H9 (cell line): ENCODE measurements at places on chromosomes 16 and 17. TPM values are rescaled to one million over a fixed set of nuclear protein-coding genes. Genes with fewer than 3 reads are reported as not detected.

Gene CANT1
- 32.4 and 33.0 TPM in 2 replicates for total RNA-seq

Gene TBC1D3B
- 5.5 and 8.8 TPM in 2 replicates for total RNA-seq

Gene GPR139
- 0.22 TPM in 1 of 2 replicates, not detected in the other for total RNA-seq

Gene CD300LB
- not detected in 2 replicates for total RNA-seq

Gene CTF1
- 0.72 TPM in 2 replicates for total RNA-seq

Gene SMTNL2
- 0.77 and 1.6 TPM in 2 replicates for total RNA-seq

Gene RAC3
- 84.8 and 85.8 TPM in 2 replicates for total RNA-seq

Gene DHRS7C
- total RNA-seq: not detected in 2 replicates
